ENCODE measurements at places on chromosomes 4 and X.

- DNase-seq, result no peak
Observed at GRCh38 chr4:104093247-104093646, 373.5 kb upstream of the TACR3 start.

DNA sequence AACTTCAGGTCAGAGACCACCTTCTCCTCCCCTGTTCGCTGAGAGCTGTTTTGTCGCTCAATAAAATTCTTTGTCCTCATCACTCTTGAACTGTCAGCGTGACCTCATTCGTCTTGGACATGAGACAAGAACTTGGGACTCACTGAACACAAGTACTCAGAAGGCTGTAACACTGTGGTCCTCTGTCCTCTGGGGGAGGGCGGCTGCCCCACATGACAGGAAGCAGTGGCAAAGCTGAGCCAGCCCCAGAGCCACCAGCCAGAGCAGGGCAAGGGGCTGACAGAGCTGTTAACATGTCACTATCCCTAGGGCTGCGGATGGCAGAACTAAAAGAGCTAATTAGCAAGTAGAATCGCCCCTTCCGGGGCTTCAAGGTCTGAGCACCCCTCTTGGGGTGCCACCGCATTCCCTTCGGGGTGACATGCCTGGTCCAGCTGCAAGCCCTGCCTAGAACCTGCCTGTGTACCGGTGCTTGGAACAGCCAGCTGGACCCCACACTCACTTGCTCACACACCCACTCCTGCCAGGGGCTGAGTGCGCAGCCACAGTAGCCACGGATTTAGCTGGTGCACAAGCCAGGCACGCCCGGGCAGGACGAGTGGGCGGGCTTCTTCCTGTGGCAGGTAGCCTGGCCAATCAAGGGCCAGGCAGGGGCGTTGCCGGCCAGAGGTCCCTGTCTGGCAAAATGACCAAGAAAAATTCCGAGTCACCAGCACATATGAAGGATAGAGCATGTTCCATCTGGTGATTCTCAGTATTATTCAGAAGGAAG is 648.6 kb upstream of the AGA start:
- DNase-seq, result no peak

DNA sequence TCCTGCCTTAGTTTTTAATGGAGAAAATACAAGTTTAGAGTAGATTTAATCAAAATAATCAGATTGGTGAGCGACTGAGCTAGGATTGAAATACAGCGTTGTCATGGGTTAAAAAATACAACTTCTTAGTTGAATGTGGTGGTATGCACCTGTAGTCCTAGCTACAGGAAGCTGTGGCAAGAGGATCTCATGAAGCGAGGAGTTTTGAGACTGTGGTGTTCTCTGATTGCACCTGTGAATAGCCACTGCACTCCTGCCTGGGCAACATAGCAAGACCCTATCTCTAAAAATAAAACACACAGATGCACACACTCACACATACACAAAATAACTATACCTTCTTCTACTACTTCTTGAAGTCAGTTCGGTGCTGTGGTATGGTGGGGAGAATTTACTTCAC is 19.8 kb upstream of the GBA3 start:
- DNase-seq, result no peak

GRCh38 chr4:30385650-30386049 is 334.5 kb upstream of the PCDH7 start:
- DNase-seq, result no peak

- no peak for DNase-seq
Observed at GRCh38 chrX:25534091-25534490, 518.3 kb upstream of the ARX start.

GRCh38 chr4:118967393-118967792 is 78.7 kb downstream of the SYNPO2 start:
- DNase-seq, result peak; percentile 36

GRCh38 chrX:118588715-118589114 is 93.1 kb downstream of the DOCK11 start:
- DNase-seq, result no peak

DNA sequence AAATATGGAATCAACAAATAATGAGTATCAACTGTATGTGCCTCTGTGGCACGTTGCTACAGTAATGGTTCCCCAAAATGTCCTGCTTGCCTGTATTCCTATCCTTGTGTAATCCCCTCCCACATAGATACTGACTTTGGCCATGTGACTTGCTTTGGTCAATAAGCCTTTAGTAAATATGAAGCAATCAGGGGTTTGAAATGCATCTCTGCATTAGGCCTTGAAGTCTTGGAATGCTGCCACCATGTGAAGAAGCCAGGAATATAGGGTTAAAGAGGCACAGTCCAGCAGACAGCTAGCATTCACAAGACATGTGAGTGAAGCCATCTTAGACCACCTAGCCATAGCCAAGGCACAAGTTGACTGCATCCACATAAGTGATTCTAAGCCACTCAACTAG is 190.9 kb downstream of the GABRB1 start:
- DNase-seq, result no peak

- no peak for DNase-seq
Observed at GRCh38 chr4:25433966-25434827, 57.1 kb downstream of the ANAPC4 start.

- peak; percentile 65 for DNase-seq
Observed at GRCh38 chr4:82708982-82709381, 89.6 kb downstream of the SCD5 start.

DNA sequence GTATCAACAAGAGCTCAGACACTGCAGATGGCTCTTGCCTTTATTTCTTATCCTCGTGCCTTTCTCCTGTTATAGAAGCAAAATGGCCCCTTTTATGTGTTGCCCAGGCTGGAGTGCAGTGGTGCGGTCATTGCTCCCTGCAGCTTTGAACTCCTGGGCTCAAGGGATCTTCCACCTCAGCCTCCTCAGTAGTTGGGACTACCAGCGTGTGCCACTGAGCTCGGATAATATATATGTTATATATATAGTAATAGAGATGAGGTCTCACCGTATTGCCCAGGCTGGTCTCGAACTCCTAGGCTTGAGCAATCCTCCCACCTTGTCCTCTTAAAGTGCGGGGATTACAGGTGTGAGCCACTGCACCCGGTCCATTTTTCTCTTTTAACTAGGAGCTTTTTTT is 79.7 kb downstream of the TMEM131L start:
- no peak for DNase-seq

- DNase-seq, result no peak
Observed at GRCh38 chr4:88102026-88102425, 56.4 kb downstream of the ABCG2 start.

DNA sequence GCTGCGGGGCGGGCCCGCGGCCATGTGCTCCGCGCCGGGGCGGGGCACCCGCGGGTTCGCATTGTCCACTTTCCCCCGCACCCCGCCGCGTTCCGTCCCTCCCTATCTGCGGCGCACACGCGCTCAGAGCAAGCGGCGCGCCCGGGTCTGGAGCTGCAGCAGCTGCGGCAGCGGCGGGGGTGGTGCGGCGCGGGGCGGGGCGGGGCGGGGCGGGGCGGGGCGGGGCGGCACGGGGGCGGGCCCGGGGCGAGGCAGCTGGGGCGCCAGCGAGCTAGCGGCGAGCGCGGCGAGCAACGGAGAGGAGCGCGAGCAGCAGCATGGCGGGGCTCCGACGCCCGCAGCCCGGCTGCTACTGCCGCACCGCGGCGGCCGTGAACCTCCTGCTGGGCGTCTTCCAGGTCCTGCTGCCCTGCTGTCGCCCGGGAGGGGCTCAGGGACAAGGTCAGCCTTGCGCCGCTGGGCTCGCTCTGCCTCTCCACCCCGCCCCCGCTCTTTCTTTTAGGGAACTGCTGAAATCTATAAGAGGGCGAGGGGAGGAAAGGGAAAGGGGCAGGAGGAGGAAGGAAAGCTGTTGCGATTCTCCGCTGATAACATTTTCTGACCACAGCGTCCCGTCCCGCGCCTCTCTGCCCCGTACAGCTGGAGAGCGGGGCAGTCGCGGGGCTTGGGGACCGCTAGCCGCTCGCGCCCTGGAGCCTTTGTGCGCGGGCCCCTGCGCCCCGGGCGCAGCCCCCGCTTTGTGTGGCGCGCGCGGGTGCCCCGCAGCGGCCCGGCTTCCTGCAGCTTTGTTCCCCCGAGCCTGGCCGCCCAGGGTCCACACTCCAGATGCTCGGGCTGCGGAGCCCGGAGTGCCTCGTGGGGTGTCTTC is at the start of gene TMEM131L:
TMEM131L (plus strand) TSS at position 280 of the 868 bp plus-strand sequence; CDS start at position 318, 38 bp downstream.
- DNase-seq, result peak; percentile 76

DNA sequence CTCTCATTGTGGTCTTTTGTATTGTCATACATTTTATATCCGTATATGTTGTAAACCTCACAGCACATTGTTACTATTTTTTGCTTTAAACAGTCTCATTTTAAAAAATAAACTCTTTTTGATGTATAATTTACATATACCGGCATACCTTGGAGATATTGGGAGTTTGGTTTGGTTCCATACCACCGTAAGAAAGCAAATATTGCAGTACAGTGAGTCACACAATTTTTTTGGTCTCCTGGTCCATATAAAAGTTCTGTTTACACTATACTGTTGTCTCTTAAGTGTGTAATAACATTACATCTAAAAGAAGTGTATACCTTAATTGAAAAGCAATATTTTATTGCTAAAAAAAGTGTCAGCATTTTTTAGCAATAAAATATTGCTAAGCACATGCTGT is 70.0 kb downstream of the KDM6A start:
- DNase-seq, result no peak

- DNase-seq, result peak; percentile 66
Observed at GRCh38 chr4:55865228-55865806, 11.9 kb downstream of the EXOC1 start.

DNA sequence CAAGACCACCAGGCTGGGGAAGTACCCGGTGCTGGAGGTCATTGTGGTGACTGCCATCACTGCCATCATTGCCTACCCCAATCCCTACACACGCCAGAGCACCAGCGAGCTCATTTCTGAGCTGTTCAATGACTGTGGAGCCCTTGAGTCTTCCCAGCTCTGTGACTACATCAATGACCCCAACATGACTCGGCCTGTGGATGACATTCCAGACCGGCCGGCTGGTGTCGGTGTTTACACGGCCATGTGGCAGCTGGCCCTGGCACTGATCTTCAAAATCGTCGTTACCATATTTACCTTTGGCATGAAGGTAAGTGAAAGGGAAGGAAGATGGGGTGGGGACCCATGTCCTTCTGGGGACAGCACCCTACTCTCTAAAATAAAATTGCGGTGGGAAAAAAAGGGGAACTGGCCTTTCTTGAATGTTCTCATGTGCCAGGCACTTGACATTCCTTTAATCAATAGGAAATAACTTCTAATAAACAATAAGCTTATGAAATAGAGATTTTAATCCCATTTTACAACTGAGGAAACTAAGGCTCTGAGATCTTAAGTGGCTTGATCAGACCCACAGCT is 51.6 kb downstream of the CLCN4 start:
- DNase-seq, result no peak

DNA sequence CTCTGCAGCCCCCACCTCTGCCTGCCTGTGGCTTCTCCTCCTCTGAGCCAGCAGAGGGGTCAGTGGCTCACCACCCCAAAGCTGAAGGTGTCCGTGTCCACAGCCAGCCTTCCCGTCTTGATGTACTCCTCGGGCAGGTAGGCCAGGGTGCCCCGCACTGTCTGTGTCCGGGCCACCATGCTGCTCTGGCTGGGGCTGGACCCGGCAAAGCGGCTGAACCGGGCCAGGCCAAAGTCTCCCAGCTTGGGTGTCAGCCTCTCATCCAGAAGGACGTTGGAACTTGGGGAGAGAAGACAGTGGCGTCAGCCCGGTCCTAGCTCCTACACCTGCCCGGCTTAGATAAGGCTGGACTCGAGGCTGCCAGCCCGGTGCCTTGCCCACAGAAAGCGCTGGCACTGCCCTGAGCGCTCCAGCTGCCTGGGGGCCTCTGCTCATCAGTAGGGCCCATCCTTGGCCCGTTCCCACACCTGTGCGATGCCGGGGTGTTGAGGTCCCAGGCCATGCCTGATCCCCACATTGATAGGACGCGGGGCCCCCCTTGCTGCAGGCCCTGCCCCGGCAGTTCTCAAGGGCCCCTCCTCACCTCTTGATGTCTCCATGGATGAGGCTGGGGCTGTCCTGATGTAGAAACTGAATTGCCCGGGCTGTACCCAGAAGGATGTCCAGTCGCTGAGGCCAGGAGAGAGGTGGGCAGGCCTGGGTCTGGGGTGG is 3.2 kb downstream of the IRAK1 start:
- DNase-seq, result no peak

DNA sequence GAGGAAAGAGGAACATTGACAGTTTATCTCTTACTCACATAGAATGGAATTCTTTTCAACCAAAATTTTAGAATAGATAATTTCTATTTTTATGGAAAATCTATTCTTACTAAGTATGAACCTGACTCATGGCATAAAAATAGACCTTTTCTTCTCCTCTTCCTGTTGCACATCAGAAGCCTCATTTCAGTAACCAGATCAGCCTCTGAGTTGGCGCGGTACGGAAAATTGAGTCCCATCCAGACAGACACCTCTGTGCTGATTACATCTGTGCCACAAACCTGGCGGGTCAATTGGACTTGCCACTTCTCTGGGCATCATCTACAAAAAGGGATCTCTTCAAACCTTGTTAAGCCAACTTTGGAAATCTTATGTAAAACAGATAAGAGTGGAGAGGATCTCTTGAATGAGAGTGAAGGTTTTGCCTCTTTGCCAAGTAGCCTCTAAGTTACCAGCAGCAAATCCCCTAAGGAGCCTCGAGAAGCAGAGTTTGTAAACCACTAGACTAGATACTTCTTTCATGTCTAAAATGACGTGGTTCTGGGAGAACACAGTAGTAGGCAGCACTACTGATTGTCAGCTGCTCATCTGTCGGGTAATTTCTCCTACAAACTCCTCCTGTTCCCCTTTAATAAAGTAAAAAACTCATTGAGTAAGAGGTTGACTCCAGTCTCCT is 37.4 kb downstream of the TENM3 start:
- DNase-seq, result no peak

DNA sequence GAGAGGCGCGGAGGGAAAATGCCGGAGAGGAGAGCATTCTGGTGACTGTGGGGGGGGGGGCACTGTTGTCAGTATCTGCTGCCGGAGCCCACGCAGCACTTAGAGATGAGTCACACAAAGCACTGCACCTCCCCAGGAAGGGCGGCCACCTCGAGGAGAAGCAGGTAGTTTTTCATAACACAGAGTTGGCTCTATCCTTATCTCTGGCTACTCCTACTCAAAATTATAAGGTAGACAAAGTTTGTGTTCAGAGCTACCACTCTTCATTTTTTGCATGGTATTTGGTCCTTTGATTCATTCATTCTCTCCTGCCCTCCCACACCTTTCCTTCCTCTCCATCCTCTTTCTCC is 76.2 kb upstream of the SCOC start:
- DNase-seq, result peak; percentile 74

- DNase-seq, result peak; percentile 66
Observed at GRCh38 chr4:107987916-107988762, 1.6 kb upstream of the HADH start.

GRCh38 chr4:111475001-111475400 is 670.3 kb upstream of the FAM241A start:
- peak; percentile 63 for DNase-seq

Measured in epithelial cell of esophagus (primary cell).